ENCODE measurements at places on chromosomes 16 and 17.

- DNase-seq: no peak
Observed at GRCh38 chr17:28702026-28702751, 9.5 kb downstream of the PROCA1 start.

GRCh38 chr16:78001451-78002025 lies 20.8 kb upstream of the CLEC3A start:
- DNase-seq: no peak

DNA sequence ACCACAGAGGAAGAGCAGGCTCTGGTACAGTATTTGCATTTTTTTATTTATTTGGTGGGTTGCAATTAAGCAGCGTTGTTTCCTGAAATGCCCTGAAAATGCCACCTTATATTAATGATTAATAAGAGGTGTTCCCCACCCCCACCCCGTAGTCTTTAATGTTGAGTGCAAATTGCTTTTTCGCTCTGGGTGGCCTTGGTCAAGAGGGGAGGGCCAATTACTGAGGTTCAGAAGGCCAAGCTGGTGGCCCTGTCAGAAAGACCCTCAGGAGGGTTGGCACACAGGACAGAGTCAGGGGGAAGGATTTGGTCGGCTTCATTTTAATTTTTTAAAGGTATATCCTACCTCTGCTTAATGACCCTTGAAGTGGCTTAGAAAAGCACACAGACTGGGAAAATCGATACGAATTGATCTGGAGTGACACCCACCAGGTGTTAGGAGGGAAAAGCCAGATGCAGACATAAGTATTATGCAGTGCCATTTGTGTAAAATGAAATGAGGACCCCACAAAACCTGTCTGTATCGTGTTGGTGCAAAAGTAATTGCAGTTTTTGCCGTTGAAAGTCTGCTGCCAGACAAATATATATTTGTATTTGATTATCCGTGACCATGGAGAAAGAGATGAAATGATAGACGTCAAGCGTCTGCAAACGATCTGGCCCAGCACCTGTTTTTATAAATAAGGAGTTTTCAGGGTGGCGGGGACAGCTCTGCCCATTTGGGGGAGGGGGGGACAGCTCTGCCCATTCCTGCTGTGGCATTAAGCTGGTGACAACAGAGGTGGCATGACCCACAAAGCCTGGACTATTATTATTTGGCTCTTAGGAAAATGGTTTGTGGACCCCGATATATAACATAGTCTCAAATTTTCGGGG lies 143.8 kb upstream of the PLCG2 start:
- no peak for DNase-seq

- no peak for DNase-seq
Observed at GRCh38 chr17:9307313-9307998, 268.2 kb downstream of the STX8 start.
